ENCODE measurements at places on chromosomes 5 and 9.

DNA sequence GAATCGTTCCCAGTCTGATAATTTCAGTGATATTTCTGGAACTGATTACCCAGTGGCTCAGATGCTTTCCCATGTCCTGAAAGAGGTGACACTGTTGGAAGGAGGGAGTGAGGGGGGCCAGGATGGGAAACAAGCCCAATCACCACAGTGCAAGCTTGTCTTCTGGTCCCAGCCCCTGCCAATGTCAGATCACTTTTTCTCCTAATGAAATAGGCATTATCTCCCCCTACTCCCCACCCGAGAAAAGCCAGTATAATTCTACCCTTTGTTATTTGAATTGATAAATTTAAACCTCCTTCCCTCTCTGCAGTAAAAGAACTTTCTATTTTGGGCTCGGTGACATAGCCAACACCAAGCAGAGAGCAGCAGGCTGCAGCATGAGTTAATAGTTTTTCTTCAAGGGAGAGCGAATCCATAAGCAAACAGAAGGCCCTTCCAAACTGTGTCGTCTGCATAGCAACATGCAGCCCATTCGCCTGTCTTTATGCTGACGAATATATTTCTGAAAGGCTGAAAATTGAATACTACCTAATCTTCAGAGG lies 14.6 kb upstream of the PPP2CA start:
- no peak for DNase-seq

- DNase-seq = no peak
Observed at GRCh38 chr9:121277518-121278295, 9.7 kb downstream of the GSN start.

- no peak for DNase-seq
Observed at GRCh38 chr9:97695995-97696802, 941 bp downstream of the XPA start.

GRCh38 chr5:73692166-73692640 lies 66.2 kb downstream of the ARHGEF28 start:
- DNase-seq = no peak

DNA sequence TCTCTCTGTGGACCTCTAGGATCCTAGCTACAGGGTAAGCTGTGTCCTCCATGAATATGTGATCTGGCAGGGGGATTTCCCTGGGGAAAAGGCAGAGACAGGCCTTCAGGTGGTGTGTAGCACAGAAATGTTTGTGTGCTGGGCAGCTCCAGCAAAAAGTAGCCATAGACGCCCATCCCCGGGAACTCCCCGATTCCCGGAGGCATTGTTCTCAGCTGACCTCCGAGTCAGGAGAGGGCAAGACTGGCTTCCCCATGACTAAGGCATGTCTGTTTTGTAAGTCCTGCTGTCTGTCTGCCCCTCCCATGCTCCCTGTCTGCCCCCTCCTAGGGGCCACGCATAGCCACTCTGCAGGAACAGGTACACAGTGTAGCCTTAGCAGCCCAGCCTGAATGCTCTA lies 834.5 kb downstream of the PTPRD start:
- DNase-seq = no peak

- no peak for DNase-seq
Observed at GRCh38 chr5:109803854-109804253, 114.1 kb downstream of the MAN2A1 start.

GRCh38 chr9:129280236-129280622 lies 102.2 kb upstream of the IER5L start:
- no peak for DNase-seq

DNA sequence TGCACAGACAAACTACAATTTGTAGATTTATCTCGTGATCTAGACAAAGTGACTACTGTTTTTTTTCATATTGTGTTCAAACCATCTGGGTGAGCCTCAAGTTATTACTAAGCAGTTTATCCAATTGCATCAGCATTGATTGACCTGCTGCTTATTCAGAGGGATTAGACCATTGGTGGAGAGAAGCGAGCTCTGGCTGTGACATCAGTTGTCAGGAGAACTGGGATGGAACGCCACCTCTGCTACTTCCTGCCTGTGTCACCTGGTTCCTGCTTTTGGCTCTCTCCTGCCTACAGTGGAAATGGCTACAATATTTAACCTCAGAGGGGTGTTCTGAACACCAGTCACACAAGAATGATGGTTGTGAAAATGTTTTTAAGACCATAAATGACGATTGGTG lies 12.1 kb downstream of the NR4A3 start:
- DNase-seq = no peak

DNA sequence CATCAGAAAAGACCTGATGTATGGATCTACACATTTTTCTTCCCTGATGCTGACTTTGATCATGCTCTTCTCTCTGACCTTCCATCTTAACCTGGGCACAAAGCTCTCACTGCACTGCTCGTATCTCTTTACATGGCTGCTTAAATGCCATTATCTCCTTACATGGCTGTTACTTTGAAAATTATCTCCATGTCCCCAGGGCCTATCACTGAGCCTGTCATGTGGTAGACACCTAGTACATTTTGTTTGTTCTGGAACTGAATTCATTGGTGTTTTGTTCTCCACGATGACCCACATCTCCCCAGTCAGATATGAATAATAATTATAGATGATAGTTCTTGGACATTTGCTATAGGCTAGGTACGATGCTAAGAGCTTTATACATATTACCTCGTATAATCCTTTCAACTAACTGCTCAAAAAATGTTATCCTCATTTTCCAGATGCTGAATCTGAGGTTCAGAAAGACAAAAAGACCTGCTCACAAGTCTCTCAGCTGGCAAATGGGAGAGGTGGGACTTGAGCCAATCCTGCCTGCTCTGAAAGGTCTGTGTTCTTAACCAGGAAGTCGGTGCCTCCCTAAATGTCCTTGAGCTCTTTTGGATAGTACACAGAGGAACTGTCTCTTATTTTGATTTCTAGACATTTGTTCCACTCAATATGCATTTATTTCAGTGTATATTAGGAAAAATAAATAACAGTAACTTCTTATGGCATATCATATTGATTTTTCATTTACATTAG lies 9.8 kb upstream of the CPEB4 start:
- DNase-seq = no peak

DNA sequence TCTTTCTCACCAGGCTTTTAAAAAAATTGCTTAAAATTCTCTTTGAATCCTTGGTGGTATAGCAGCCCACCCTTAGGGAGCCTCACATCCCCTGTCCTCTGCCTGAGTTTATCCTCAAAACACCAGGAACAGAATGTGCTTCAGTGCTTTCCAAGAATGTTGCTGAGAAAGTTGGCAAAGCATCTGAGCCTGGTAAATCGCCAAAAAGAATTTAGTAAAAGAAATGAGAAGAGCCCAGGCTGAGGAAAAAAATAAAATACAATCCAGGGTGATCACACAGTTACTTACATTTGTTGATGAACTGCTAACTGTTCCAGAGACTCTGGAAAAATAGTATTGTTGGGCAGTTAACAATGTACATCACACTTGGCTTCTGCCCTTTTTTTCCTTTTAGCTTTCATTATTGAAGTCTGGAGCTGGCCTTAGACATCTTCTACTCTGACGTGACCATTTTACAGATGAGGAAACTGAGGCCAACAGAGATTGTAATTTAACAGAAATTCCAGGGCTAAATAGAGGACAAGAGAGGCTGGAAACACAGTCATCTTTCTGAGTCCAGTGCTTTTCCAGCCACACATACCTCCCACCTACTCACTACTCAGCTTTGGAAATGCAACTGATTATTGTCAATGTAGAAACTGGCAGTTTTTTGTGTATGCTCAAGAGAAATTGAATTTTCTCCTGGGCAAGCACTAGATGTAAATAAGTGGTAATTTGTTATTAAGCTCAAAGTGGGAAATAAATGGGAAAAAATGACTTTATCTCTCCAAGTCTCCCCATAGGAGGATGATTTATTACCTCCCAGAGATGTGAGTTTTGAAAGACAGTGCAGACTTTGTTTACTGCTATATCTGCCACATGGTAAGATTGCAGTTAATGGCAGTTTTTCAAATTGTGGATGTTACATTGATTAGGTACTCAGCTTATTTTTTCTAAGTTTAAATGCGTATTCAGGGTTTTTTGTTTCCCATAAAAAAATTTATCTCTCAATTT lies 86.7 kb upstream of the ALDH1A1 start:
- no peak for DNase-seq

DNA sequence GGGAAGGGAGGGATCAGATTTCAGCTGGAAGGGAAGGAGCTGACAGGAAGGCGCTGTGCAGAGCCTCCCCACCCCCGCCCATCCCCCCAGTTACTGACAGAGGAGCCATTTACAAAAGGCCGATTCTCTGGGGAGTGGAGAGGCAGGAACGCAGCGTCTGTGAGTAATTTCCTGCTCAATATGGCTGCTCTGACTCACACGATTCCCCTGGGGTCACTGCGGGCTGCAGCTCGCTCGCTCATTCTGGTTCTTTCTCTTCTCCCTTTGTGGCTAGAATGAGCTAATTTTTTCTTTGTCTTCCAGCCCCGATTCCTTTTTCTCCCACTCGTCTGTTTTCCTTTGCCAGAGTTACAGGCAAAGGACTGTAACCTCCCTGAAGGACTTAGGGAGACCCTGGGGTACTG lies 28.8 kb downstream of the PTPA start:
- peak; percentile 92 for DNase-seq

- DNase-seq = no peak
Observed at GRCh38 chr9:29297592-29297991, 1724.3 kb upstream of the C9orf72 start.

DNA sequence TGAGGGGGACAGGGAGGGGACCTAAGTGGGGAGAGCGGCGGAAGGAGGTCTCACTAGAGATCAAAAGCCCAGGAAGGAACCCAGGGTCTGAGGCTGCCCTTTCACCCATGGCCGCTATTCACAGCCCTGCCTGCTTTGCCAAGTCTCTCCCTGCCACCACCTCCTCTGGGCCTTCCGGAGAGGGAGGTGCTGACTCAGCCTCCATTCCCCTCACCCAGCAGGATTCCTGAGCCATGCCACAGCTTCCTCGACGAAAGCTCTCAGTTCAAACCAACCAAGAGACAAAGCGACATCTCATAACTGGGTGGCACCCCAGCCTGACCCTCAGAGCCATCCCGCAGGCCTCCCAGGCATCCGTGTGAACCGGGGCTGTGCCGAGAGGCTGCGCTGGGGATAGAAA lies 36.7 kb downstream of the PAX5 start:
- no peak for DNase-seq

DNA sequence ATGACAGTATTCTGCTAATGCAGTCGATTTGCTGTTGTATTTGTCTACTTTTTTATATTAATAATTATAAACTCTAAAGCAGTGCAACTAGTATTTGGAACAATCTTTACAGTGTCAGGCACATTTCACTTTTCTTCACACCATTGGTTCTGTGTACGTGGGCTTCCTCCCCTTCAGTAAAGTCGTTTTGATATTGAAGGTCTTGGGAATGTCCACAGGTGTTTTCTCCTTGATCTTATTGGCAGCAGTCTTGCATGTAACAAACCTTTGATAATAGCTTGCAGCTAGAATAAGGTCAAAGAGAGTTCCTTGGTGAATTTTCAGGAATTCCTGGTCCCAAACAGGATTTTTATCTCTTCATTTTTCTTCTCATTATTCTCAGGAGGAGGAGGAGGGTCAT lies 12.2 kb downstream of the DDX4 start:
- DNase-seq = no peak

- DNase-seq = no peak
Observed at GRCh38 chr9:6564360-6564759, 81.2 kb downstream of the GLDC start.

- peak; percentile 10 for DNase-seq
Observed at GRCh38 chr5:10627160-10627701, 63.4 kb downstream of the ANKRD33B start.

- DNase-seq = no peak
Observed at GRCh38 chr9:90054810-90055209, 450.0 kb downstream of the GADD45G start.

DNA sequence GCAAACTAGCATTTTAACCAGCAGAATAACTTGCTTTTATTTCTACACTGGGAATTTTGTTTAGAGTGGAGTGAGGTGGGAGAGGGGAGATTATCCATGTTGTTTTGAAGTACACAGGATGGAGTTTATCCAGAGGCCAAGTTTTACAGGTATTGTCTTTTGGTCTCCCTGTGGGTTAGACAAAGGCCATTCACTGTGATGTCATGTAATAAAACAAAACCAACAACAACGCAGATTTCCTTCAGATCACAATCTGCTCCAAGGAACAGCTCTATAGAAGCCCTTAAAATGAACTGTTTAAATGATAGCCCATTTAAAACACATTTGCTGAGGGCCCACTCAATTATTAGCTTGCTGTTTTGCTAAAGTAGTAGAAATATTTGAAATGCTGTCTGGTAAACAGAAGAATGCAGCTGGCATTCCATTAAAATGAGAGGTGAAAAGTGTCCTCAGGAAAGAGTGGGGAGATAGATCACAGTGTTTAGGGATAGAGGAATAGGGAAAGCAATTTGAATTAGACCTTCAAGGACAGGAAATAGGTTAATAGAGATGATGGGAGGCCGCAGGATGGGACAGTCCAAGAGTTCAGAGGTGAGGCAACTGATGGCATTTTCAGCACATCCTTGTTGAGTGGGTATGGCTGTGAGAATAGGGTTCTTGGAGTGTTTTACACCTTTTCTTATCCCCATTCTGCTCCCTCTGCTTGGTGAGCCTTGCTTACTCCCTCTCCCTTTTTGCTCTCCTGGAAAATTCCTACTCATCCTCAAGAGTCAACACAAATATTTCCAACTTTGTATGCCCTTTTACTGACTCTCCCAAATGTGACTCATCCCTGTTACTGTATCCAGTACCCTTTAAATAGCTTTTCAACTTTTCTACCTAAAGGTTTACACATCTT lies 140.1 kb upstream of the NR3C1 start:
- no peak for DNase-seq

DNA sequence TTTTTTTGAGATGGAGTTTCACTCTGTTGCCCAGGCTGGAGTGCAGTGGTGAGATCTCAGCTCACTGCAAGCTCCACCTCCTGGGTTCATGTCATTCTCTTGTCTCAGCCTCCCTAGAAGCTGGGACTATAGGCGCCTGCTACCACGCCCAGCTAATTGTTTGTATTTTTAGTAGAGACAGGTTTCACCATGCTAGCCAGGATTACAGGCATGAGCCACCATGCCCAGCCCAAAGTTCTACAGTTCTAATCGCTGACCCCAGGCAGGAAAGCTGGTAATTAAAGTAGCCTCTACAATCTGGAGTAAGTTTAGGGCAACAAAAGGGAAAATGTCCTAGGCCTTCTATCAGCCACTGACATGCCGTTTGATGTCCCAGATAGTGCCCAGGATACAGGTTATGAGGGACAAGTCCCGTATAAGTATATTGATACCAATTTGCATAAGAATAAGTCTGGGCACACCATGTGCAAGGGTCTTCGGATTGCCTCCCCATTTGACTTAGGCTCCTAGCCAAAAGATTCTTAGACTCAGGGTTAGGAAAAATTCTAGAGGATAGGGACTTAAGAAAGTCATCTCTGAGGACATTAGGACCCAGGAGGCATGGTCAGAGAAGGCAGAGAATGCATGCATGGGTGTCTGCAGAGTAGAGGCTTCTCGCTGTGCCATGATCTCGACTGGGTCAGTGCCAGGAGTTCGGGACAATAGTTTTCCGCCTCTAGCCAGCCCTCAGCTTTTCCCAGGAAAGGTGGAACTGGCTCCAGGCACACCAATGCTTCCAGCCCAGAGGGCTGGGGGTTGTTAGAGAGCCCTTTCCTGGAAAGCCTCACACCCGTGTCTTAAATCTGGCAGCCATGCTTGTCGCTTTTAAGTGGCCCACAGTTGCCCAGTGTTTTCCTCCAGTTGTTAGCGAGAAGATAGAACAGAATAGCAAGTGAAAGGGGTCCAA lies 1111.1 kb downstream of the TAF11L14 start:
- DNase-seq = peak; percentile 36

All from CD4-positive, alpha-beta T cell treated with Interleukin-17A for 4 hours (primary cell).